Fibroblast of upper back skin (primary cell): ENCODE measurements at places on chromosomes 6 and 20.

- DNase-seq = no peak
These were observed 29.4 kb downstream of the SDCBP2 start for GRCh38 chr20:1299522-1299921.

GRCh38 chr6:139161817-139162284, 27.0 kb downstream of the HECA start:
- DNase-seq = no peak

- no peak for DNase-seq
These were observed 54.3 kb upstream of the IYD start for GRCh38 chr6:150314230-150315188.

GRCh38 chr20:57432862-57433491, 41.8 kb downstream of the RBM38 start:
- no peak for DNase-seq

- DNase-seq = no peak
These were observed 281.5 kb upstream of the QKI start for GRCh38 chr6:163133017-163133416.
